Ovary (tissue), 10 donors: ENCODE measurements at places on chromosomes 1 and 21. TPM values are rescaled to one million over a fixed set of nuclear protein-coding genes. Genes with fewer than 3 reads are reported as not detected.

The RGS16 gene
- 3.3 TPM for total RNA-seq

The CCDC190 gene
- total RNA-seq = not detected

The TNFRSF18 gene
- not detected for total RNA-seq

The PGLYRP4 gene
- not detected for total RNA-seq

The KLF17 gene
- 0.40 TPM for total RNA-seq

The C1orf116 gene
- 1.3 TPM for total RNA-seq

The PFDN2 gene
- 46.9 TPM for total RNA-seq

The SELP gene
- 1.5 TPM for total RNA-seq

The FYB2 gene
- total RNA-seq = 2.0 TPM

DNA sequence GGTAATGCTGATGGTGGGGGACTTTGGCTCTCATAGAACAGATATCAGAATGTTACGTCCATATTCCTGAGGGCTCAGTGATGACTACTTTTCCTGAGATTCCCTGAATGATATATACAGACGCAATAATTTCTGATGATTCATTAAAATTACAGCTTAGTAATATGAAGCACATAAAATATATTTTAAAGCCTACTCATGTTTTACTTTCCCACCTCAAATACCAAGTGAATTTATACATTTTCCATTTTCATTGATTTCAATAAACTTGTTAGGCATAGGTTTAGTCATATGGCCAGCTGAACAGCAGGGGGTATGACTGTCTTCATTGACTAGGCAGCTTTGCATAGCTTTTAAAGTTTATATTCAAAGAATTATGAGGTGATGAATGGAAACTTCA lies 26.2 kb upstream of the PDC start:
- no peak for DNase-seq

- DNase-seq = no peak
These were observed 8.3 kb downstream of the RNASEL start for GRCh38 chr1:182580736-182581135.

- no peak for DNase-seq
These were observed 34.6 kb downstream of the GADD45A start for GRCh38 chr1:67719329-67720196.

DNA sequence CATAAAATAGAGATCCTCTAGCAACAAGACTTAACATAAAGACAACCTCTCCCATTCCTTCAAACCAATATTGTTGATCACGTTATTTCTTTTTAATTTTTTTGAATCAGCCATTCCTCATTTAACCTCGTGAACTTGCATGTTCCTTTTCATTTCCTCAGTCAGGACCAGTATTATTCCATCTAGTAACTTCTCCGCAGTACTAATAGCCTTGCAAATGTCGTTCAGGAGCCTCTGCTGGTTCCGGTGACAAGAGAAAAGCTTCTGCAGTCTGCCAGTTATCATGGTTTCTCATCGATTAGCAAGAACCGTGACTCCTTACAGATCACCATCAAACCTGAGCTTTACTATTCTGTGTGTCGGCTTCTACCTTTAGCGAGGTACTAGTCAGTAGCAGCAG lies 3.0 kb downstream of the APP start:
- DNase-seq = no peak

DNA sequence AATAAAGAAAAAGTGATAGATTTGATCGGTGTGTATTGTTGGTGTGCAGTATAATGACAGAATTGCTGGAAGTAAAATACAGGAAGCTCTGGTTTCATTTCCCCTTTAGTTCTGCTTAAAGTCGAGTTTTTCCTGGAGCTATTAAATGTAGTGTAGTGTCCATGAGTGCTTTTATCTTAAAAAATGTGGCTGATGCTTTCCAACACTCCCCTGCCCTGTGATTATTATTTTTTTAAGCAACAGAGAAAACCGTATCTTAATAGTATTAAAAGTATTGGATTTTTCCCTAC lies 1.1 kb downstream of the LGALS8 start:
- DNase-seq = no peak

DNA sequence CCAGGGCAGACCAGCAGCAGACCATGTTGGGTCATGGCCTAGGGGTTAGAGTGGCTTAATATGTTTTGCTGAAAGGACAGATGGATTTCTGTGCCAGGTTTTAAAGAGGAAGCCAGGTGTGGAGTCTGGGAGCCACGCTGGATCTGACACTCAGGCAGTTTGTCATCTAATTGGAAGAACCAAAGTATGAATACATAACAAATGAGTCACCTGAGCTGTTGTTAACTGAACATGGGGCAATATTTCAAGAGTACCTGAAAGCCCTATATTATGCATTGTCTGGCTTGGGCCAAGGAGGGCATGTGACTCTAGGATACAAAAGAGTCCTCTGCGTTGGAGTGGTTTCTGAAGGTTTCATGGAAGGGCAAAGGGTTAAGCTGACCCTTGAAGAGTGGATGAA lies 70.6 kb downstream of the LMO4 start:
- DNase-seq = no peak

GRCh38 chr1:209988706-209989105 lies 50.7 kb downstream of the SYT14 start:
- no peak for DNase-seq

DNA sequence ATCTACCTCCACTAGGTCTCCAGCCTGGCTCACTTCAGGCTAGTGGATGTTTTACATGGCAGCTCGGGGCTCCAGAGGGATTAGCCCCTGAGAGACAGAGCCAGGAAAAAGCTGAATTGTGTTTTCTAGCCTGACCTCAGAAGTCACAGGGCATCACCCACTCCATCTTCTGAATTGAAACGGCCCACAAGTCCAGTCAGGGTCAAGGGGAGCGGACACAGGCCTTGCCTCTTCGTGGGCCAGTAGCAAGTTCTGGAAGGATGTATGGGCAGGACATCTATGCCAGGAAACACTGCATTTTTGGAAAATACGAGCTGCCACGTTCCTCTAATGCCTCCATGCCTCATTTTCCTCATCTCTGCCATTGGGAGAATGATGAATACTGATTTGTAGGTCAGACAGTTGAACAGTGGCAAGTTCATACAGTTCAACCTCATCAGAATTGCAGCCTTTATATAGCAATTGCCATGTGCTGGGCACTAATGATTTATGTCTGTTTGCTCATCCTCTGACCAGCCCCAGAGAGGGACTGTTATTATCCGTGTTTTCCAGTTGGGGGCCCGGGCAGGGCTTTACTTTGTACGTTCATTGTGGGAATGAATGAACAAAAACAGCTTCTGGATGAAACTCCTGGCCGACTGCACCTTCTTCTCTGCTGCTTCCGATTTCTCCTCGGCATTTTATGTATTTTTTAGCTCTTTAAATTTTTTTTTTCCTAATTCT lies 23.2 kb upstream of the PCBP3 start:
- no peak for DNase-seq

DNA sequence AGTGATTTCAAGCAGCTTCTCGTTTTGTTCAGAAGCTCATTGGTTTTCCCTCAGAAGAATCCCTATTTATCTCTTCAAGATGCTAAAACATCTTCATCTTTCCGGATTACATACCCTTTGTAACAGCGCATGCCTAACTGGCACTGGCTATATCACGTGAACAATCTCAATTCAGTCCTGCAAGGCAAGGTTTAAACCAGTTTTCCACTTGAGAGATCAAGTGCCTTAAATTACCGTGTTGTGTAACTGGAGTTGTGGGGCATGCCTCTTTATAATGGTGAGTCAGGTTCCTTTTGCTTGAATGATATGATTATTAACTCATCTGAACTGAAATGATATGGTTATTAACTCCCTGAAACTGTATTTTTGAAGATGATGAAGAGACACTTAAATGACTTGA lies 11.0 kb upstream of the ZFP69B start:
- no peak for DNase-seq

DNA sequence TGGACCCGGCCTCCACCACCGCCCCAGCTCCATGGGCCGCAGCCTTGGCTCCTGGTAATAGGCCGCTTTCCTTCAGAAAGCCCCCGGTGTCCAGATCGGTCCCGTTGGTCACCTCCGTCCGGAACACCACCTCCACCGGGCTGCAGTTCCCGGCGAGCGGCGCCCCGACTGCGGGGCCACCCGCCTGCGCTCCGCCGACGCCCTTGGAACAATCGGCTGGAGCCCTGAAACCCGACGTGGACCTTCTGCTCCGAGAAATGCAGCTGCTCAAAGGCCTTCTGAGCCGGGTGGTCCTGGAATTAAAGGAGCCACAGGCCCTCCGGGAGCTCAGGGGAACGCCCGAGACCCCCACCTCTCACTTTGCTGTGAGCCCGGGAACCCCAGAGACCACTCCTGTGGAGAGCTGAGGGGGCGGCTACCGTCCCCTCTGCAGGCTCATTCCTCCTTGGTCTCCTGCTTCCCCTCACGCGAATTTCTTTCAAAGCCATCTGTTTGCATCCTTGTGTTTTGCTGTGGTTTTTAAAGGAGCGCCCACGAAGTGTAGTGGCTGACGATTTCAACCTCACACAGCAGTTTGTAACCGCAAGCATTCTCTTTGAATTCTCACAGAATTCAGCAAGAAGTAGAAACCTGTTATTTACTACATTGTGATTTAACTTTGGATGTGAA lies 6.0 kb downstream of the FCRLB start:
- DNase-seq = no peak

DNA sequence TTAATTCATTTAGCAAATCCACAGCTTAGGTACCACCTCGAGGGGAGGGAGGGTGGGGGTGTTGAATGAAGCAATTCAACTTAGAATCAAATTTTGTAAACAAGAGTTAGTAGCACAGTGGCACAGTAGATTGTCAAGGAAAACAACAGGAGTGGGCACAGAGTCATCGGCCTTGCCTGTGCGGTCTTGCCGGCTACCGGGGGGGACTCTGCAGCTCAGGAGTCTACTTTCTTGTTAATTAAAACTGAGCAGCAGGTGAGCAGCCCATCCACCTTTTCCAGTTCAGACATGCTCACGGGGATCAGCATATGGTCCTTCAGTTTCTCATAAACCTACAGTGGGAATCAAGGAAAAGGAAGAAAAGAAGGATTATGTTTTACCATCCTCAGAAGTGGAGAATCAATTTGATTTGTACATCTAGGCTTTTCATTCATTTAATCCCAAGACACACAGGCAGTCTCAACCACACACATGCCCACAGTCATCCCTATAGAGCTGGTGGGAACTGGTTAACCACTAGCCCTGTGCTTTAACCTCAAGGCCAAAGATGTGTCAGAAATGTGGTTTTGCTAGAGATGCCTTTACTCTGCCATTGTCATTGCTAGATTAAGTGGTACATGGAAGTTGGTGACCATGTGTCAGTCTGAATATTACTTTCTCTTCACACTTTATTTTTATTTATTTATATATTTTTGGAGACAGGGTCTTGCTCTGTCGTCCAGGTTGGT lies 45.0 kb upstream of the BCL10 start:
- no peak for DNase-seq

- DNase-seq = no peak
These were observed 30.2 kb upstream of the RNF187 start for GRCh38 chr1:228457017-228457395.

- no peak for DNase-seq
These were observed 1.2 kb downstream of the KHDRBS1 start for GRCh38 chr1:32014948-32015273.

DNA sequence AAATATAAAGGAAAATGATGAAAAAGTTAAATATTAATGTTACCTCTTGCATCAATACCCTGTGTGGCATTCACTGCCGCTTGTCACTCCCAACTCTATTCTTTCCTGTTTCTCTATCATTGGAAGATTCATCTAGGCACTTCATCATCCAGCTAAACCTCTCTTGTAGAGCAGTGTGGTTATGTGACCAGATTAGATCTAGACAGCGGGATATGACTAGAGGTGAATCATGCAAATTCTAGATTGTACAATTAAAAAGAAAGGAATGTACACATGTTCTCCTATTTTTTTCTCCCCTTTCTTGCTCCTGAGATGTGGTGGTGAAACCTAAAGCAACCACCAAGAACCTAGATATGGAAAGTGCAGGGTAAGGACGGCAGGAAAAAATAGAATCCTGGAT lies 174.1 kb downstream of the LBR start:
- no peak for DNase-seq

DNA sequence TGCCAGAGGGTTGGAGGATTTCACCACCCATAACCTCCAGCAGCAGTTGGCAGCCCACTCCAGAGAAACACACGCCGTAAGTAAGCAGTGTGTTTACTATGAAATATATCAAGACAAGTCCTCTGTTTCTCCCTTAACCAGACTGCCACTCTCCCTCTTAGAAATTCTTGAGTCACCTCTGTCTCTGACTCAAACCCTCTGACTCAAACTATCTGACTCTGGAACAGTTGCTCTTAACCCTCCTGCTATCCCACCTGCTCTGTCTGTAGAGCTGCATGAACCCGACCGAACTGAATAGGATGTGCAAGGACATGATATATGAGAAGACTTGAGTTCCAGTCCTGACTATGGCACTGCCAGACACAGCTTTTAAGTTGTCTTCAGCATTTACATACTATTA lies 14.1 kb downstream of the INPP5B start:
- DNase-seq = no peak

DNA sequence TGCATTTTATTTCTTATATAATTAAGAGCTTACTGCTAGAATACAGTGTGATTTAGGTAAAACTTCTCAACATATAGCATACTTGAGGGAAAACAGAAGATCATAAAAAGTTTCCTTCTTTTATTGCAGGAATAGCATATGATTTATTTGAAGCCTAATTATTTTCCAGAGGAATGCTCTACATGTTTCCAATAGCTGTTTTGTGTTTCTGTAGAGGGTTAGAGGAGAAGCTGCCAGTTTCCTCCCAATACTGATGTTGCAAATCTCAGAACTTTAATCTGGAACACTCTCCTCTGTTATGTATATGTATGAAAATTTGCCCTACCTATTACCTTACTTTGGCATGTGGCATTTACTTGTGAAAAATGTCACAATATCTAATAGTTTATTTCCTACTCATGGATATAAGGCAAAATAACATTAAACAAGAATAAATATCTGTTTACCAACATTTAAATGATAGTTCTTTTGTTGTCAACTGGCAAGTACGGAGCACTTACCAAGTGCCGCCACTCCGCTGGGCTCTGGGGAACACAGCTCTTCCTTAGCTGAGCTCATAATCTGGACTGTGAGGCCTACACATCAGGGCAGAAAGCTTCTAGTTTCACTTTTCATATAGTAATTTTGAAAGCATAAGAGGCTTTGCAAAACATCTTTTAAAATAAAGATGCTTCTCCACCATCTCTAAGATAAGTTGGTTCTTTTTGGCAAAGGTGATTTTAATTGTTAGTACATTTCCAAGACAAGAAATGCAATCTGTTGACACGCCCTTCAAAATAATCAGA lies 239.8 kb upstream of the C1orf105 start:
- peak; percentile 50 for DNase-seq

DNA sequence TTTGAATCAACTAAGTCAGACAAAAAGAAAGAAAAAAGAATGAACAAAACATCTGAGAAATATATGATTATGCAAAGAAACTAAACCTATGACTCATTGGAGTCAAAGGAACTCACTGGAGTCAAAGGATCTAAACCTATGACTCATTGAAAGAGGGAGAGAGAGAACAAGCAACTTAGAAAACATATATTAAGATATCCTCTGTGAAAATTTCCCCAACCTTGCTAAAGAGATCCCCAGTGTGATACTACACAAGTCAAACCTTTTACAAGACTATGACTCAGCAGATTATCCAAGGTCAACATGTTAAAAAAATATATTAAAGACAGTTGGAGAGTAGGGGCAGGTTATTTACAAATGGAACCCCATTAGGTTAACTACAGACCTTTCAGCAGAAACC lies 1538.3 kb downstream of the NCAM2 start:
- no peak for DNase-seq
